ENCODE measurements at places on chromosomes 3 and 15.

DNA sequence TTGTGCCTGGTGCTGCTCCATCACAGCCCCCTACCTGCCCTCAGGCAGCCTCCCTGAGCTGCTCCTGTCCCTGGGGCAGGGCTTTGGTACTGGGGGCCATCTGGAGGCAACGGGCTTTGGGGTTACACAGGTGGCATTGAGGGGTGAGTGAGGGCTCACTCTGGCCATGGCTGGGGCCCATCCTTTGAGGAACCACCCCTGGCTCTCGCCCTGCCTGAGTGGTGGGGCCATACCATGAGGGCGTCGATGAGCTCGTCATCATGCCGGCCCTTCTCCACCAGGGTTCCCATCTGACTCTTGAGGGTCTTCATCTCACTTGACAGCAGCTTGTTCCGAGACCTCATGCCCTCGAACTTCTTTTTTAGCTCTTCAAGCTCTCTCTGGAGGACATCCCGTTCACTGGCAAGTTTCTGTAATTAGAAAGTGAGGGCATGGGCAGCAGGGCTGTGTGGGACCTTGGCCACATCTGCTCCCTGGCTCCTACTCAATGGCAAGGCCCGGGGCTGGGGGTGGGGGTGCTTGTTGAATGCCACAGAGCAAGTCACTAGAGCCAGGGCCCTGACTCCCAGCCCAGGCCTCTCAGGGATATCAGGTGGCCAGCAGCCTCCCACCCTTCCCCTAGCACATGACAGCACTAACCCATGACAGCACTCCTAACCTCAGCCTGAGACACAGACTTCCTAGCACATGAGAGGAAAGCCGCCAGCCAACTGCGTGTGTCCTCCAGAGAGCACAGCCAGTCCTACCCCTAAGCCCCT lies 33.5 kb downstream of the CCDC13 start:
- DNase-seq, result no peak

DNA sequence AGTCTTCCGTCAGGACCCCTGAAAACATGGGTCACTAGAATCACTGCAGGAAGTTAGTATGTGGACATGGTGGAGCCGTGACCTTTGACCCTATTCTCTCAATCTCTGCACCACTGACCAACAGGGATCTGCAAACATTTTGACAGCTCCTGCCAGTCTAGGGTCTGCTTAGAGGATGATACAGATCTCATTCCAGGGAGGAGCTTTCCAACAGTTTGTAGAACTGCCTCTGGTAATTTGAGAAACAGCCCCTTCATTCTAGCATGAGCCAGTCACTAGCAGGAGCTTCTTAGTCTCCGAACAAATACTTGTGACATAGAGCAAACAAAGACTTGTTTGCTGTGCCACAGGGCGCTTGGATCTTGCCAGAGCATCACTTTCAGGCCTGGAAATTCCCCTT lies 270.3 kb upstream of the CFAP20DC start:
- DNase-seq, result no peak

GRCh38 chr3:17500618-17501017 lies 241.8 kb downstream of the TBC1D5 start:
- DNase-seq, result peak; percentile 36

GRCh38 chr3:22265403-22265802 lies 514.4 kb upstream of the ZNF385D start:
- DNase-seq, result no peak
